ENCODE measurements at places on chromosomes 12 and 14.
A peak's percentile ranks its signal among the peaks of the same experiment; 100 is the strongest.

DNA sequence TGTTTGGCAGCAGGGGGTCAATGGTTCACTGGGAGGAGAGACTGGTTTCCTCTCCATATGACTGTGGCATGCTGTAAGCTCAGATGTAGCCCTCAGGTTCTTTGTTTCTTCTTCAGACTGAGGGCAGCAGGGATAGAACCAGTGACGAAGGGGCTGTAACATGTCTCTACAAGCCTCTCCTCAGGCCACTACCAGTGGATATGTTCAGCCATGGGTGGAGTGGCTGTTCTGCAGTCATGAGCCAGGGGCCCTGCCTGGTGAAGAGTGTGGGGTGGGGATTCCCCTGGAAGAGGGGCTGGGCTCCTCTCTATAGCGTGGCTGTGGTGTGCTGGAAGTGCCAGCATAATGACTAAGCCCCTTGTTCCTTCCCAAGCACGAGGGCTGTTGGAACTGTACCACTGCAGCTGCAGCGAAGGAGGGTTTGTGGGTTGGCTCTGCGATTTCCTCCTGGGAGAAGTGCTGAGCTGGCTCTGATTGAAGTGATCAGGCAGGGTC lies 55.8 kb downstream of the CMAS start:
- no peak overlapping the region for H3K4me3 ChIP-seq
- no peaks in the 10 kb centered on the region for H3K36me3 ChIP-seq
- no peak overlapping the region for H3K27ac ChIP-seq
- H3K27me3 ChIP-seq: no peaks in the 10 kb centered on the region
- H3K4me1 ChIP-seq: no peaks in the 10 kb centered on the region
- DNase-seq: no peak

- peaks cover 6% of the 10 kb centered on the region for H3K4me1 ChIP-seq
- no peak overlapping the region for H3K27ac ChIP-seq
- DNase-seq: no peak
- H3K36me3 ChIP-seq: no peaks in the 10 kb centered on the region
Observed at GRCh38 chr12:52022841-52023181, 16.1 kb downstream of the TAMALIN start.

GRCh38 chr14:24853446-24853845 lies 196.5 kb downstream of the STXBP6 start:
- no peak overlapping the region for H3K4me3 ChIP-seq
- H3K4me1 ChIP-seq: no peaks in the 10 kb centered on the region
- H3K27me3 ChIP-seq: no peaks in the 10 kb centered on the region
- no peaks in the 10 kb centered on the region for H3K36me3 ChIP-seq
- H3K27ac ChIP-seq: no peak overlapping the region
- no peak for DNase-seq

DNA sequence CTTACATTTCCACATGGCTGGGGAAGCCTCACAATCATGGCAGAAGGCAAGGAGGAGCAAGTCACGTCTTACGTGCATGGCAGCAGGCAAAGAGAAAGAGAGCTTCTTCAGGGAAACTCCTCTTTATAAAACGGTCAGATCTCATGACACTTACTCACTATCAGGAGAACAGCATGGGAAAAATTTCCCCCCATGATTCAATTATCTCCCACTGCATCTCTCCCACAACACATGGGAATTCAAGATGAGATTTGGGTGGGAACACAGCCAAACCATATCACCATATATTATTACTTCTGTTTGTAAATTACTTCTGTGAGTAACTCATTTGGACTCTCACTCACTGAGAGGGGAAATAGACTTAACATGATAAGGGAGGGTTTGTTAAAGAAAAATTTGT lies 1496.8 kb upstream of the TMEM132C start:
- no peak for DNase-seq
- no peak overlapping the region for H3K27ac ChIP-seq
- H3K4me1 ChIP-seq: peaks cover 11% of the 10 kb centered on the region
- H3K27me3 ChIP-seq: no peaks in the 10 kb centered on the region
- H3K4me3 ChIP-seq: no peak overlapping the region

DNA sequence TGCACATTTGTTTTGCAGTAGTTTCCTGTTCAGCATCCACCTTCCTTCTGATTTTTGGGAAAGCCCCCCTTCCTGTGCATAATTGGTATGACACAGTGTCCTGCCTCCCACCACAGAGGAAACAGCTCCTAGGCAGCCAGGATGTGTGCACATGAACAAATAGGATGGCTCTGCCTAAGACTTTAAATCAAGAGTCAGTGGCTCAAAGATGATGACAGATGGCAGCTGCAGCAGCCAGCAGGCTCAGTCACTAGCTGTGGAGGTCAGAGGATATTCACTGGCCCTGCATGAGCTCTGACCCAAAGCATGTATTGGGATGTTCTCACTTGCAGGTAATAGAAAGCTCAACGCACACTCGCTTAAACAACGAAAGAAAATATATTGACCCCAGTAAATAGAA lies 90.3 kb downstream of the KCNK10 start:
- no peaks in the 10 kb centered on the region for H3K4me1 ChIP-seq
- no peak overlapping the region for H3K27ac ChIP-seq
- no peaks in the 10 kb centered on the region for H3K36me3 ChIP-seq
- no peaks in the 10 kb centered on the region for H3K27me3 ChIP-seq

- no peak for DNase-seq
- H3K36me3 ChIP-seq: no peaks in the 10 kb centered on the region
- no peak overlapping the region for H3K27ac ChIP-seq
Observed at GRCh38 chr14:97517566-97518234, 720.5 kb downstream of the VRK1 start.

DNA sequence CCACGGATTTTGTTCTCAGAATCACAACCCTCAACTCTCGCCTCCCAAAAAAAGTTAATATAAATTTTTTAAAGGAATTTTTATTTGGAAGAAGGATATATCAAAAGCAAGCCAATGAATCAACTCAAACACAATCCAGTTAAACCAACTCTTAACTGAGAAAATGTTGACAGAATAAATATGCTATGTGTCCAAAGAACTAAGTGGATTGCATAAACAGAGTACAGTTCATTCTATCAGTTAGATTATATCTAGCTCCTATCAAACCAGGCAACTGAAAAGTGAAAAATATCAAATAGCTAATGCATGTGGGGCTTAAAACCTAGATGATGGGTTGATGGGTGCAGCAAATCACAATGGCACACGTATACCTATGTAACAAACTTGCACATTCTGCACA lies 16.6 kb downstream of the SLC41A2 start:
- no peaks in the 10 kb centered on the region for H3K36me3 ChIP-seq
- no peaks in the 10 kb centered on the region for H3K4me1 ChIP-seq
- no peak overlapping the region for H3K27ac ChIP-seq
- DNase-seq: no peak
- no peaks in the 10 kb centered on the region for H3K27me3 ChIP-seq

- H3K36me3 ChIP-seq: no peaks in the 10 kb centered on the region
- H3K27ac ChIP-seq: no peak overlapping the region
- no peaks in the 10 kb centered on the region for H3K4me1 ChIP-seq
- DNase-seq: no peak
Observed at GRCh38 chr12:78101946-78102635, 271.4 kb downstream of the NAV3 start.

DNA sequence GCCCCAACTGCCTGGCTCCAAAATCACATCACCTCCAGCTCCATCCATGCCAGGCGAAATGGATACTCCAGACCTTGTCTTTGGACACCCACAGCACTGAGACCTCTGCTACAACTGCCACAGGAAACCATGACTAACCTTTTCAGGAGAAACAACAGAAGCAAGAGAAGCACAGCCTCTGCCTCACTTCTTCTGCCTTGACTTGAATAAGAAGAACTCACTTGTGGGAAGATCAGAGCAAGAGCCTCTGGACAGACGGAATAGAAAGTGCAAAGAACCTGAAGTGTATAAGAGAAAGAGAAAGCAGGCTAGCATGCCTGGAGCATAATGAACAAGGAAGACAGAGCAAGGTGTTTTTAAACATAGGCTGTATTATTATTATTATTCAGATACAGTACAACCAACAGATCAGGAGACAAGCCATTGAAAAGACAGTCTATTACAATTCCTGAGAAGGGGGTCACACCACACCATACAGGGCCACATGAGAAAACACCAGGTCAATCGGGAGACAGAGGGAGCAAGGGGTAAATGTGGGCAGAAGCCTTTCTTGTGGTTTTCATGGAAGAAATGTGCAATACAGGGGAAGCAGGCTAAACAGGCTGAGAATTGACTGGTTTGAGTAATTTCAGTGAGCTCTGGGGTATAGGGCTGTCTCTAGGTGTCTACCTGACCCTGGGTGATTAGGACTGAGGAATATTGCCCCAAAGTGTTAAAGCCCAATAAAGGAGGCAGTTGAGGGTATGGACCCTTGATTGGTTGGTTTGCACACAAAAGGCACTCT lies 7.4 kb upstream of the OR10P1 start:
- no peak overlapping the region for H3K4me3 ChIP-seq
- H3K27me3 ChIP-seq: no peaks in the 10 kb centered on the region
- H3K27ac ChIP-seq: no peak overlapping the region
- no peaks in the 10 kb centered on the region for H3K4me1 ChIP-seq
- DNase-seq: no peak

- H3K4me3 ChIP-seq: peak overlapping the region; percentile 43
- DNase-seq: peak; percentile 65
- H3K27me3 ChIP-seq: no peaks in the 10 kb centered on the region
Observed at GRCh38 chr12:68481181-68481941, 129.3 kb upstream of the RAP1B start.

- H3K27ac ChIP-seq: no peak overlapping the region
- DNase-seq: no peak
- H3K36me3 ChIP-seq: no peaks in the 10 kb centered on the region
- no peaks in the 10 kb centered on the region for H3K4me1 ChIP-seq
Observed at GRCh38 chr14:103499709-103500108, 22.9 kb downstream of the CKB start.

GRCh38 chr12:104506676-104507401 lies 50.1 kb downstream of the CHST11 start:
- H3K4me1 ChIP-seq: no peaks in the 10 kb centered on the region
- H3K36me3 ChIP-seq: no peaks in the 10 kb centered on the region
- no peak overlapping the region for H3K4me3 ChIP-seq
- no peaks in the 10 kb centered on the region for H3K27me3 ChIP-seq
- no peak for DNase-seq
- H3K27ac ChIP-seq: no peak overlapping the region

DNA sequence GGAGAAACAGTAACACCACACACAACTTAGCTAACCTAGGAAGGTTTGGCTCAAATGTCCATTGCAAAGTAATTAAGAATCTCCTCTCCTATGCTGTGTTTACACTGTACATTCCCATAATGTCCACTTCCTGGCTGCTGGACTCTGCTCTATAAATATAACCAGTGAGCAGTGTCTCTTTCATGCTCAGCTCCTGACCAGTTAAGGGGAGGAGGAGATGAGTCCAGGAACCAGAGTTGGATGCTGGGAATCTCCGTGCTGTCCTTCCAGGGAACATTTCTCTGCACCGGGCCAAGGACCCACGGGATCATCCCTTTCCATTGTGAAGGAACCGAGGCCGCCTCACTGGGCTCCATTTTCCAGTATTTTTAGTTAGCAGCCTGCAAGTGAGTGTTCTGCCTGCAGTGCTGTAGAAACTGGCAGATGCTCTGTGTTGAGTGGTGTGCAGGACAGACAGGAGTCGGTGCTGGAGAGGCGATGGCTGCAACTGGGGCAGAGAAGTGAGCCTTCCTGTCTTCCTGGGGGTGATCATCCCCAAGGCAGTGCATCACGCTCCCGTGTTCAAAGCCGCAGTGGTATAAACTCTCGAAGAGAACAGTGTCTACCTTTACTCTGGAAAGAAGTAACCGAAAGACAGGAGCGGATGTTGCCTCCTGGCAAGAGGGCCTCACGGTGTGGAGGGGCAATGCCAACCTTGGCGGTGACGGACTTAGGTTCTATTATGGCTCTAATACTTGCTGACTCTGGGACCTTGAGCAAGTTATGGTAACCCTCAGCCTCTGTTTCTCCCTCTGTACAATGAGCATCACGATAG lies 195.5 kb downstream of the CACNA1C start:
- no peak for DNase-seq
- H3K27me3 ChIP-seq: no peaks in the 10 kb centered on the region
- peak overlapping the region; percentile 81 for H3K27ac ChIP-seq

- H3K36me3 ChIP-seq: no peaks in the 10 kb centered on the region
- H3K4me1 ChIP-seq: no peaks in the 10 kb centered on the region
- H3K4me3 ChIP-seq: no peak overlapping the region
- no peak overlapping the region for H3K27ac ChIP-seq
- DNase-seq: no peak
Observed at GRCh38 chr12:27474344-27474743, 27.8 kb downstream of the SMCO2 start.

- H3K27ac ChIP-seq: no peak overlapping the region
- no peaks in the 10 kb centered on the region for H3K4me1 ChIP-seq
- DNase-seq: no peak
- no peaks in the 10 kb centered on the region for H3K27me3 ChIP-seq
Observed at GRCh38 chr12:19454837-19455236, 15.5 kb downstream of the AEBP2 start.

- no peaks in the 10 kb centered on the region for H3K36me3 ChIP-seq
- DNase-seq: peak; percentile 43
- peak overlapping the region; percentile 54 for H3K4me3 ChIP-seq
- H3K4me1 ChIP-seq: no peaks in the 10 kb centered on the region
Observed at GRCh38 chr12:96985515-96986362, 78.7 kb downstream of the NEDD1 start.

- no peaks in the 10 kb centered on the region for H3K27me3 ChIP-seq
- no peak overlapping the region for H3K4me3 ChIP-seq
- no peaks in the 10 kb centered on the region for H3K36me3 ChIP-seq
- H3K4me1 ChIP-seq: no peaks in the 10 kb centered on the region
- DNase-seq: no peak
- no peak overlapping the region for H3K27ac ChIP-seq
Observed at GRCh38 chr12:92690601-92691000, 12.2 kb upstream of the PLEKHG7 start.

DNA sequence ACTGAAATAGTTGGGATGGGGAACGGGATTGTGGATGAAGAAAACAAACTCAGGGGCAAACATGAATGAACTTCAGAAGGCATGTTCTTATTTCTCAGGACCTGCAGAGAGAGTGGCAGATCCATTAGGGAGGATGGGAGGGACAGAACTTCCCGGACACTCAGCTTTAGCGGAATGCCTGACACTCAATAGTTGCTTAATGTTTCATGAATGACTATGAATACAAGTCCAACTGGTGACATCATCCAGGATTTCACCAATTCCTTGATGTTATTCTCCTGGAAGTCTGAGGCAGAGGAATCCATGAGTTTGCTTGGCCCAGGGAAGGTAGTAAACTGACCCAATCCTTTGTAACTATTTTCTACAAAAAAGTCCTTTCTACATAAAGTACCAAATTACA lies 37.8 kb upstream of the LRRC10 start:
- no peaks in the 10 kb centered on the region for H3K36me3 ChIP-seq
- H3K27ac ChIP-seq: no peak overlapping the region
- H3K27me3 ChIP-seq: no peaks in the 10 kb centered on the region
- no peak overlapping the region for H3K4me3 ChIP-seq
- no peak for DNase-seq

- no peak overlapping the region for H3K27ac ChIP-seq
- no peaks in the 10 kb centered on the region for H3K4me1 ChIP-seq
- H3K4me3 ChIP-seq: no peak overlapping the region
Observed at GRCh38 chr12:76633415-76633814, 73.8 kb upstream of the OSBPL8 start.

- no peaks in the 10 kb centered on the region for H3K4me1 ChIP-seq
- H3K27ac ChIP-seq: no peak overlapping the region
- no peak for DNase-seq
- no peaks in the 10 kb centered on the region for H3K36me3 ChIP-seq
- no peaks in the 10 kb centered on the region for H3K27me3 ChIP-seq
Observed at GRCh38 chr12:66092559-66093269, 37.8 kb downstream of the LLPH start.

GRCh38 chr14:94386085-94387031 lies 2.0 kb downstream of the SERPINA1 start:
- DNase-seq: no peak
- no peak overlapping the region for H3K4me3 ChIP-seq

GRCh38 chr12:13101821-13102375 lies 1.6 kb downstream of the GSG1 start:
- no peaks in the 10 kb centered on the region for H3K27me3 ChIP-seq
- DNase-seq: peak; percentile 64
- peak overlapping the region; percentile 75 for H3K4me3 ChIP-seq
